Thoracic aorta (tissue), 2 donors: ENCODE measurements at places on chromosomes 4 and X. TPM values are rescaled to one million over a fixed set of nuclear protein-coding genes. Genes with fewer than 3 reads are reported as not detected.

DNA sequence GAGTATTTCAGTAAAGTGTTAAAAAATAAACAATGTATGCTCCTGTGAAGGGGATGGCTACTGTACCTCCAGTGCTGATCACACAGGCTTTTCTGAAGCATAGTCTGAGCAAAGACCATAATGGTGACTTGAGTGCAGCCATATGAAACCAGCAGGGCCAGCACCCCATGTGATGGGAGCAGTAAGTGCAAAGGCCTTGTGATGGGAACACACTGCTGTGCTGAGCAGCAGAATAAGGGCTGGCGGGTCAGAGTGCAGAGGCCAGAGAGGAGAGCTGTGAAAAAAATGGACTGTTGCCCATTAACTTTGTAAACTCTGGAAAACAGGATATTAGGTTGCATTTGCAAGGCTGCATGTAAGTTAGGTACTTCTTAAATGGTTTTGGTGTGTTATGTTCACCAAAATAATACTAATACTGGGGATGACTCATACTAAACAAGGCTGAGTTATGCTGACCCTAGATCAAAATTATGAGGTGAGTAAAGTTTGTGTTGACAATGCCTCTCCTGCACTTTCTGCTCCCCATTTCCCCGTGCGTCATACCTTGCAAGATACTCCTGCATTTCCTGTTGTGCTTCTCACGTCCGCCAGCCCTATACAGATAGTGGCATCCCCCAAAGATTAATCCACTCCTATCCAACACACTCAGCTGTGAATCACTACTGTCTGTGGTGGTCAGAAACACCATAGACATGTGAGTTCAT is 67.0 kb upstream of the FAM9A start:
- DNase-seq: no peak

The RNF150 gene
- total RNA-seq: 9.7 TPM

GRCh38 chrX:67610282-67610681 is 66.5 kb downstream of the AR start:
- DNase-seq: no peak

- no peak for DNase-seq
Measured at GRCh38 chr4:111955001-111955400, 190.3 kb upstream of the FAM241A start.

GRCh38 chr4:5444918-5445517 is 263.3 kb downstream of the EVC2 start:
- no peak for DNase-seq

- no peak for DNase-seq
Measured at GRCh38 chrX:42857766-42858165, 79.8 kb upstream of the PPP1R2C start.

The CYBB gene
- 38.7 TPM for total RNA-seq

The EIF2S3 gene
- 71.5 TPM for total RNA-seq

- no peak for DNase-seq
Measured at GRCh38 chr4:80279751-80280150, 13.3 kb downstream of the FGF5 start.

- DNase-seq: no peak
Measured at GRCh38 chrX:124362072-124362471, 15.7 kb downstream of the SH2D1A start.

The IRS4 gene
- total RNA-seq: not detected

The SYN1 gene
- 0.85 TPM for total RNA-seq

The DMRTC1 gene
- total RNA-seq: not detected

GRCh38 chrX:9824554-9824953 is 38.3 kb downstream of the SHROOM2 start:
- no peak for DNase-seq

The SPACA5 gene
- total RNA-seq: not detected

GRCh38 chr4:184957446-184958115 is 60.7 kb upstream of the HELT start:
- DNase-seq: no peak

- DNase-seq: no peak
Measured at GRCh38 chr4:127844601-127845116, 36.0 kb upstream of the PLK4 start.

DNA sequence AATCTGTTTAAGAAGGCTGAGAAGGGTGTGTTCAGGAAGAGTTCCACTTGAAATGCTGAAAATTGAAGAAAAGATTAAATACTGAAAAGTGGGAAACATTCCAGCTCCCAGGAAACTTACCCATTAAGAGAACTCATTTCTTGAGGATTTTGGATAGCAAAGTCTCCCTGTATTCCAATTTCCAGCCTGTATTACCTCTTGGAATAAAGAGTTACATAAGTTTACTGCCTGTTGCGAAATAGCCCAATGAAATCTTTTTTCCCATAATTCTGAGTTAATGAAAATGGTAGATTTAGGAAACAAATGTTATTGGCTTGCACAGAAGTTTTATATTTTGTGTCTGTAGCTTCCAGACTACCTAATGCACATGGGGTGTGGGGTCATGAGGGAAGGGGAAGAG is 12.0 kb downstream of the NHSL2 start:
- no peak for DNase-seq

GRCh38 chr4:48275686-48276085 is 6.0 kb upstream of the TEC start:
- no peak for DNase-seq

DNA sequence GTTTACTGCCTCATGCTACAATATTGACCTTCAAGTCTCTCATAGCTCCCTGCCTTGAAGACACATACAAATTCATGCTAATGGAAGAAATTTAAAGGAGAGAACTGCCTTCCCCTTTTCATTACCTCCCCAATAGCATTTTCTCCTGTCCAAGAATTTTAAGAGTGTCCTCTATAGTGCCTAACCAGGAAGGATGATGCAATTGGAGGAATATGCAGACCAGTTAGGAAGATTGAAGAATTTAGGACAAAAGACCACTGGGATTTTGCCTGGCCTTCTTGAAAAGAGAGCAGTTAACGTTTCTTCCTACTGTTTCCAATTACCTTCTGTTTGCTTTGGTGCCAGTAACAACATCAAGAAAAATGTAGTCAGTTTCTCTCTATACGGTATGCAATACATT is 443.9 kb downstream of the INPP4B start:
- no peak for DNase-seq

DNA sequence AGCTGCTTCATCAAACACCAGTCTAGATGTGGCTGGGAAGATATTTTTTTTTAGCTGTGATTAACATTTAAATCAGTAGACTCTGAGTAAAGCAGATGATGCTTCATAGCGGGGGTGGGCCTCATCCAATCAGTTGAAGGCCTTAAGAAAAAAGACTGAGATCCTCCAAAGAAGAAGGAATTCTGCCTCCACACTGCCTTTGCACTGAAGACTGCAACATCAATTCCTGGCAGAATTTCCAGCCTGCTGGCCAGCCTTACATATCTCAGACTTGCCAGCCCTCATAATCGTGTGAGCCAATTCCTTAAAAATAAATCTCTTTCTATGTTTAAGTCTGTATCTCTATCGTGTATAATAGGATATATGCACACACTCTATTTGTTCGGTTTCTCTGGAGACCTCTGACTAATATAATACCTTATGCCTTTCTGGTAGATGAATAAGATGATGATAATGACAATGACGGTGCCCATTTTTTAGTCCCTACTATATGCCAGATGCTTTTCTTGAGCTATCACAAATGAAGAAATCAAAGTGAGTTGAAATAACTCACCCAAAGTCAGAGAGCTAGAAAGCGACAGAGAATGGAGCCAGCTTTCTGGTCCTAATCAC is 66.1 kb upstream of the SOD3 start:
- no peak for DNase-seq

The RBM10 gene
- 25.2 TPM for total RNA-seq

DNA sequence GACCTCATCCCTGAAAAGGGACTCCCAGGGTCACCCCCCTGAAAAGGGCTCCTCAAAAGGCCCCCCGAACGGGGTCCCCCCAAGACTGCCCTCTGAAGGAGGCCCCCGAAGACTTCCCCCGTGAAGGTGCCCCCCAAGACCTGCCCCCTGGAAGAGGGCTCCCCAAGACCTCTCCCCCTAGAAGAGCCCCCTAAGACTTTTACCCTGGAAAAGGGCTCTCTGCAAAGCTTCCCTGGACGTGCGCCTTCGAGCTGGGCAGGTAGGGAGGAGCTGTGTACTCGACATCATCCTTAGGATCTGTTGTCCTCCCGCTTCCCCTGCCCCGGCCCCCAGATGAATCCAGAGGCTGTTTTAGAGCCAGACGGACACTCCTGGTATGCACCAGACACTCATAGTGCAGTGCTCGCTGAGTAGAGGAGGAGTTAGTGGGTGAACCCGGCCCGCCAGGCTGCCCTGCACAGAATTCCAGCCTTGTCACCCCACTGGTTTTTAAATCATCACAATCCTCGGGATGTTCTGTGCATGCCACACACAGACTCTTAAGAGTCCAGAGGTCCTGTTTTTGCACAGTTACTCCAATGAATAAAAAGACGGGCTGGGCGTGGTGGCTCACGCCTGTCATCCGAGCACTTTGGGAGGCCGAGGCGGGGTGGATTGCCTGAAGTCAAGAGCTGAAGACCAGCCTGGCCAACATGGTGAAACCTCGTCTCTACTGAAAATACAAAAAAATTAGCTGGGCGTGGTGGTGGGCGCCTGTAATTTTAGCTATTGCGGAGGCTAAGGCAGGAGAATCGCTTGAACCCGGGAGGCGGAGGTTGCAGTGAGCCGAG is 5.7 kb upstream of the SLC25A6 start:
- DNase-seq: no peak

The ERCC6L gene
- 0.41 TPM for total RNA-seq

DNA sequence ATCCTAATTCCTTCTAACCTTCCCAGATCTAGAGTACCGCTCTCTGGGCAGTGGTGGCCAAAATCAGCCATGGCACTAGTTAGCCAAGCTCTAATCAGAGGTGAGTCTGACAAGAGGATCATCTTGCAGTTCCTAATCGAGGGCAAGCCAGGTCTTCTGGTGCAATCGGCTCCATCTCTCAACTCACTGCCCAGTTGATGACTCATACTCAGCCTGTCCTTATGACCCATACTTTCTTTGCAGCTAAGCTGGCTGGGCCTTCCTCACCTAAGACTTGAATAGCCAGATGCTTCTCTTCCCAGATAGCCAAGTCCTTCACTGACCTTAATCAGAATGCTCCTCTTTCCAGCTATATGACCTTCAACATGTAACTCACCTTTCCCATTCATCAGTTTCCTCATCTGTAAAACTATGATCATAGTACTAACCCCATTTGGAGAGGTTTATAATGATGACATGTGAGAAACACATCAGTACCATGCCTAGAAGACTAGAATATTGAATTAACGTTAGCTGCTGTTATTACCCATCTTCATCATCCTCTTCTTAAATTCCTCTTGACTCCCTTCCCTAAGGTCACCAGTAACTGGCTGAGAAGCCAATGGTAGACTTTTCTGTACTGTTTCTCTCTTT is 57.1 kb downstream of the RELL1 start:
- DNase-seq: no peak

The PRRG3 gene
- 0.14 TPM for total RNA-seq

The STK32B gene
- total RNA-seq: 7.0 TPM

GRCh38 chr4:27568236-27568951 is 707.8 kb downstream of the STIM2 start:
- DNase-seq: no peak

GRCh38 chrX:103678199-103678993 is 8.1 kb downstream of the MORF4L2 start:
- no peak for DNase-seq

GRCh38 chr4:85812776-85813175 is 337.8 kb downstream of the ARHGAP24 start:
- no peak for DNase-seq

DNA sequence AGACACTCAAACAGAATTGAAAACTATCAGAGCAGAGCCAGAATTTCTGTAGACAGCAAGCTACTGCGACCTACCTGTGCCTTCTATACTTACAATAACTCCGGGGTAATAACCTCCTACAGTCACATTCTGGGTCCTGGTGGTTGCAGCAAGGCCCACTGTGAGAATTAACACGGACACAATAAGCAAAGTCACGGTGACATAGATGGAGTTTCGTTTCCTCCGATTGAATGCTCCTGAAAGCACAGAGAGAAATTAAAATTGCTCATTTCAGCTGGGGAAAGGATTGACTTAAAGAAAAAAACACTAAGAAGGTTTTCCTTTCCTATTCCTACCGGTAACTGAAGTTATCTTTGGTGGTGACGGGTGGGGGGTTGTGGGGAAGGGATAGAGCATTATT is 7.0 kb downstream of the TMEM255A start:
- no peak for DNase-seq

DNA sequence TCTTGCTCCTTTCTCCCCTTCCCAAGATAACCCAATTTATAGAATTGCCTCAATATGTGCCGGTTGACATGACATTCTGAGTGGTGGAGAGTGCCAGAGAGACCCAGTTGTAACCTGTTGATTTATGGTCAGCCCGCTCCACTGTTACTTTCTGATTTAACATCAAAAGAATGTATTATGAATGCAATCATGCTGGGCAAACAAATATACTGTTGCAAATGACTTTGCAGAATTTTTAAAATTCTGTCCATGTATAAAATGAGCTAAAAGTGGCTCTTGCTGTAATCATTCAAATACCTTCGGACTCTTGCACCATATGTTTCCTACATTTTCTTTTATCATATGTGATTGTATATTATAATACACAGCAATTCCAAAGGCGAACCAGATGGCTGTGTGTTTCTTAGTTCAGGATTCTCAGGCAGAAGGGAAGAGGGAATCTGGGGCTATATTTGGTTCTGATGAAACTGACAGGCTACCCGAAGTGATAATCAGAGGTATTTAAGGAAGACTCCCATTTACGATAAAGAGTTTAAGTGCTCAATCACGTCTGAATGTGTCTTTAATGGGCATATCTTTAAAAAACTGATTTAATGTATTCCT is 131.7 kb downstream of the CLCN4 start:
- no peak for DNase-seq

The RXFP1 gene
- 0.35 TPM for total RNA-seq

GRCh38 chrX:275967-276580 is 5.1 kb upstream of the PLCXD1 start:
- peak; percentile 40 for DNase-seq

The ELMOD2 gene
- total RNA-seq: 26.1 TPM

DNA sequence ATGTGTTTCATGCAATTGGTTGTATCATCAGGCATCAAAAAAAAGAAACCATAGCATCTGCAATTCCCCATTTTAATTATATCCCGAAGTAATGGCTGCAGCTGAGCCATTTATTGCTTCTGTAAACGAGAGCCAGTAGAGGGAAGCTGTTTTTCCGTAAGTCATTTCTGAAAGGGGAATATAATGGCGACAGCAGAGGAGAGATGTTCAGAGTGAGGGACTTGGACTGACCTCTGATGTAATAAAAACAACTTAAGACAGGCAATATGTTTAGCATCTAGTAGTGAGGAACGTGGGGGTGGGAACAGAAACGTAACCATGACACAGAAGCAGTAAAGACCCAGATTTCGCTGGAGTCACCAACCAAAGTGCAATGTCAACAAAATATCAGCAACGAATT is 31.5 kb upstream of the NAA11 start:
- DNase-seq: no peak

The GLRA2 gene
- total RNA-seq: not detected

- no peak for DNase-seq
Measured at GRCh38 chr4:11111876-11112275, 316.8 kb downstream of the HS3ST1 start.

DNA sequence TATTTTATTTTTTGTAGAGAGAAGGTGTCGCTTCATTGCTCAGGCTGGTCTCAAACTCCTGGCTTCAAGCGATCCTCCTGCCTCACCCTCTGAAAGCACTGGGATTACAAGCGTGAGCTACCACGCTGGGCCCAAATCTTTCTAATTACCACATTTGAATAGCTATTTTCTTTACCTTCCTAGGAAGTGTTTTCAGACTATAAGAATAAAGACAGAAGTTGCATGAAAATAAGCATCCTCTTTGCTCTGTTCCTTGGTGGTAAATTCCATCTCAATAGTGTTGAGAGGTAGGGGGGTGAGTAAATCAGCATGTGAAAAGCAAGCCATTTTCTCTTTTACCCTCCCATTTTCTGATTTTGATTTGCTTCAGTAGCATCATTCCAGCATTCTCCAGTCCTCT is 122.4 kb downstream of the LARP7 start:
- DNase-seq: no peak
